Activated CD8-positive, alpha-beta memory T cell treated with anti-CD3 and anti-CD28 coated beads for 1 hour (primary cell): ENCODE measurements at places on chromosomes 7 and 10.

DNA sequence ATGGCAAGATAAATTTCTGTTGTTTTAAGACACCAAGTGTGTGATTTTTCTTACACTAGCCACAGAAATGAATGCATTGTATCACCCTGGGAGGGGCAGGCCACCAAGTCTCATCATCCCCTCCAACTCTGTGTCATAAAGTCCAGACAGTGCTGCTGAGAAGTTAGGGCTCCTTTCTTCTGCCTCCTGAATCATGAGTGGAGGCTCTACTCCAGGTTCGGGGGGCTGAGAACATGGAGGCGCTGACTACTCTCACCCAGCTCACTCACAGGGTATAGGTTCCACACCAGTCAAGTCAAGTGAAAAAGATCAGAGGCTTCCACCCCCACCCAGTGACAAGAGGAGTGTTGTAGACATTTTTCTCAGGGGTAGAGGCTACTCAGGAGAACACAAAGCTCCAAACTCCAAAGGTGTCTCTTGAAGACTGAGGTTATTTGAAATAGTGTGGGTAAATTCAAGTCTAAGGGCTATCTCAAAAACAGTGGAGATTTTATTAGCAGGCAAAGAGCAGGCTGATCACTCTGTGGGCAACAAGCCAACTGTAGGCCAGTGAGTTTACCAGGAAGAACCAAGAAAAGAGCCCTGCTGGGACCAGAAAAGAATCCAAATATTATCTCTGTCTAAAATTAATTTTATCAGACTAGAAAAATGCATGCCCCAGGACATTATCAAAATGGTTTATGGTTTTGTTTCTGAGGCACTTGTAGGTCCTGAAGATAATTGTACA is 118.6 kb upstream of the RET start:
- DNase-seq, result no peak

DNA sequence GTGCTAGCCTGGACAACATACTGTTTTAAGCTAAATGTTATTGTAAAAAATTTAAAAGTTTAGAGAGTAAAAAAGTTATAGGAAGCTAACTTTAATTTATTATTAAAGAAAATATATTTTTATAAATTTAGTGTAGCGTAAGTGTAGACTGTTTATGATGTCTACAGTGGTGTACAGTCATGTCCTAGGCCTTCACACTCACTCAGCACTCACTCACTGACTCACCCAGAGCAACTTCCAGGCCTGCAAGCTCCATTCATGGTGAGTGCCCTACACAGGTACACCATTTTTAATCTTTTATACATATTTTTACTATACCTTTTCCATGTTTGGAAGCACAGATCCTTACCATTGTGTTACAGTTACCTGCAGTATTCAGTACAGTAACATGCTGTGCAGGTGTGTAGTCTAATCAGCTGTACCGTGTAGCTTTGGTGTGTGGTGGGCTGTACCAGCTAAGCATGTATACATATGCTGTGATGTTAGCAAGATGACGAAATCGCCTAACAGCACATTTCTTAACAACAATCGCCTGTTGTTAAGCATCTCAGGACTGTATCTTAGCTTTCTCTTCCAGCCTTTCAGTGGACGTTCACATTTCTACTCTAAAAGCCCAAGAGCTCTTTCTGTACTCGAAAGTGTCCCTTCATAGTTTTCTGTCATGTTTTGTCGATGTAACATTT is 12.5 kb downstream of the RNF32 start:
- DNase-seq, result no peak

GRCh38 chr7:105910172-105910571 is 33.8 kb upstream of the ATXN7L1 start:
- DNase-seq, result no peak

GRCh38 chr7:124784879-124785818 is 19.6 kb upstream of the GPR37 start:
- no peak for DNase-seq

- DNase-seq, result no peak
Observed at GRCh38 chr10:37434091-37434490, 308.7 kb downstream of the ANKRD30A start.
